ENCODE measurements at places on chromosomes 13 and 19.

DNA sequence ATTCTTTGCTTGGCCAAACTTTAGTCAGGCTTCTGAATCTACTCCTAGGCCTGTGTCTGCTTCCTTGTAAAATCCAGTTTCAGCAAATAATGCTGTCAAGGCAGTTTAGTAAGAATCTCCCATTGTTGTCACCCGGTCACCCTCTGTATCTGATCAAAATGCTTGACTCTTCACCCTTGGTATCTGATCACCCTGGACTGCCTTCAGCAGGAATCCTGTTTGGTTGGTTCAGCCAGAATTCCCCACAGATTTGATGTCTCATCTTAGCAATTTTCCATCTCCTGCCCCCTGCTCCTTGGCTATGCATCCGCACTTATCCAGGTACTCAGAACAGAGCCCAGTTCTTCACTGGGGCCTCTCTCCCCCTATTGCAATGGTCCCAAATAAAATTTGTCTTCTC, 172.4 kb upstream of the UBL3 start:
- no peak for DNase-seq

GRCh38 chr13:100068133-100068931, 20.6 kb upstream of the PCCA start:
- DNase-seq: no peak

DNA sequence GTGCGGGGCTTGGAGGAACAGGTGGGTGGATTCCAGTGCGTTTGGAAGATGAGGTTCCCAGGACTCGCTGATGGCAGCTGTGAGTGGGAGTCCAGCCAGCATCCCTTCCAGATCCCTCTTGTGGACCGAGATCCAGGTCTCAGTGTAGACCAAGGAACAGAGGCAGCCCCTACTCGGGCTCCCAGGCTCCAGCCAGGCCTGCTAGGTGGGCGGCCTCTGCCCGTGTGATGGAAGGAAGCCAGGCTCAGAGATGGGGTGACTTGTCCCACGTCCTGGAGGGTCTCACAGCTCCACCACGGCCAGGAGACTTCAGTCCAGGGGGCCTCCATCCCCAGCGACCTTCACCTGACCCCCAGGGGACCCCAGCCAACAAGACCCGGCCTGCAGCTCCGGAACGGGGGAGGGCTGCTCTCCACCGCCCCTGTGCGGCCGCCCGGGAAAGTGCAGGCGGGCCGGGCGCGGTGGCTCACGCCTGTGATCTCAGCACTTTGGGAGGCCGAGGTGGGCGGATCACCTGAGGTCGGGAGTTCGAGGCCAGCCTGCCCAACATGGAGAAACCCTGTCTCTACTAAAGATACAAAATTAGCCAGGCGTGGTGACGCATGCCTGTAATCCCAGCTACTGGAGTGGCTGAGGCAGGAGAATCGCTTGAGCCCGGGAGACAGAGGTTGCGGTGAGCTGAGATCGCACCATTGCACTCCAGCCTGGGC, 729 bp upstream of the MADCAM1 start:
- DNase-seq: no peak

DNA sequence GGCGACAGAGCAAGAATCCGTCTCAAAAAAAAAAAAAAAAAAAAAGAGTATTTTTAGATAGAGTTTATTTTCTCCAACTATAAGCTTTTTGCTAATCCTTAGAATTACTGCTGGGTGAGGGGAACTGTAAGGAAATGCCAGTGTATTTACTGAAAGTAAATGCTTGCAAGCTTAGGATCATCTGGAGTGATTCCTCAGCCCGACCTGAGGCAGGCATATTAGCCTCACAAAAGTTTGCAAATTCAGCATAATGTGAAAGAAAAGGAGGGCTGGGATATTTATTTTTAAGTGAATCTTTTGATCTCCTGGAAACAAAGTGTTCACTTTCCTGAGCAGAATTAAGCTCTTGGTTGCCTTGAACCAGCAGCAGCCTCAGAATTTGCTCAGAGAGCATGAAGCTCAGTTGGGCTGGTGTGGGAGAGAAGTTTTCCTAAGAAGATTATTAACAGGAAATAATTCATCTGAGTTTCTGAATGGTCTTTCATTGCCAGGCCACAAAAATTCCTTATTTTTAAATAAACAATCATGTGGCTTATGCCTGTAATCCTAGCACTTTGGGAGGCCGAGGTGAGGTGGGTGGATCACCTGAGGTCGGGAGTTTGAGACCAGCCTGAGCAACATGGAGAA, 24.7 kb upstream of the SPATA13 start:
- no peak for DNase-seq

GRCh38 chr13:51827254-51827653, 17.7 kb downstream of the TMEM272 start:
- DNase-seq: no peak

GRCh38 chr19:35330475-35330874, 1.5 kb downstream of the CD22 start:
- no peak for DNase-seq

- DNase-seq: no peak
Measured at GRCh38 chr13:114027826-114028225, 54.0 kb upstream of the C13orf46 start.

- DNase-seq: no peak
Measured at GRCh38 chr19:10762656-10763055, 44.8 kb downstream of the DNM2 start.

GRCh38 chr19:751501-752341, 809 bp downstream of the MISP start:
- no peak for DNase-seq

DNA sequence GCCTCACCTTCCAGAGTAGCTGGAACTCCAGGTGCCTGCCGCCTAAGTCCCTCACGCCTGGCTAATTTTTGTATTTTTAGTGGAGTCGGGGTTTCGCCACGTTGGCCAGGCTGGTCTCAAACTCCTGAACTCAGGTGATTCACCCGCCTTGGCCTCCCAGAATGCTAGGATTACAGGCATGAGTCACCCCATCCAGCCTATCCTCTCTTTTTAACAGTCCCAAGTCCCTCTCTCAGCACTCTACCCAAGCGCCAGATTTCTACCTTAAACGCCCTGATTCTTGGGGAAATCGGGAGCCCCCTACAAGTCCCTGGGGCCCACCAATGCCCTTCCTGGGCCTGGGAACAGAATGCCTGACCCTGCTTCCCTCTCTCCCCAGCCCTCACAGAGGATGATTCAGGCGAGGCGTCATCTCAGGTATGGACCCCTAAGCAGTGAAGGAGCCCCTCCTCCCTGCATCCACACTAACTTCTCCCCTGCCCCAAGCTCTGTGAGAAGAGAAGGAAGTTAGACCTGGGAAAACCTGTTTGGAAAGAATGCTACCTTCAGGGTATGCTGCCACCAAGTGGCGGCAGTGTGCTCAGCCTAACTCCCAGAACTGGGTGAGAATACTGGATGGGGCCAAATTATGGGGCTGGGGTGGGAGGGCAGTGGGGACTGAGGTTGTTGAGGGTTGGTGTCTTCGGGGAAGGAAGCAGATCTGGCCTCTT, 20.8 kb upstream of the EBI3 start:
- no peak for DNase-seq

- no peak for DNase-seq
Measured at GRCh38 chr19:15225760-15226159, 6.5 kb downstream of the EPHX3 start.

- DNase-seq: no peak
Measured at GRCh38 chr19:3367628-3368440, 1.5 kb downstream of the NFIC start.

DNA sequence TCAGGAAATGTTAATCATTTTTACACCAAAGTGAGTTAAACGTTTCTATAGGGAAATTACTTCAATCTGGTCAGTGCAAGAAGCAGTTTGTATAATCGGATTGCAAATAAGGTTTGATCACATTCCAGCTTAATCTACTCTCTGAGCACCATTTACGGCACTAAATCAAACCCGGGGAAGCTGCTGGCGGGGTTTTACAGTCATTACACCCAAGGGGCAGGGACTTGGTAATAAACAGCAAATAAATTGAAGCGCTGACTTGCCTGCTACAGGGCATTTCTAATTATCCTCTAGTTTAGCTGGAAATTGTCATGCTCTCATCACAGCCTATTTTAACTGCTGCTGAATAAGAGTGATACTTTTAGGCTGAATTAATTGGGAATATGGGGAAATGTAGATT, 152.1 kb upstream of the SOX21 start:
- no peak for DNase-seq

- no peak for DNase-seq
Measured at GRCh38 chr19:45911291-45911690, 3.3 kb downstream of the NANOS2 start.

- DNase-seq: no peak
Measured at GRCh38 chr13:75305059-75305458, 176.9 kb downstream of the TBC1D4 start.

DNA sequence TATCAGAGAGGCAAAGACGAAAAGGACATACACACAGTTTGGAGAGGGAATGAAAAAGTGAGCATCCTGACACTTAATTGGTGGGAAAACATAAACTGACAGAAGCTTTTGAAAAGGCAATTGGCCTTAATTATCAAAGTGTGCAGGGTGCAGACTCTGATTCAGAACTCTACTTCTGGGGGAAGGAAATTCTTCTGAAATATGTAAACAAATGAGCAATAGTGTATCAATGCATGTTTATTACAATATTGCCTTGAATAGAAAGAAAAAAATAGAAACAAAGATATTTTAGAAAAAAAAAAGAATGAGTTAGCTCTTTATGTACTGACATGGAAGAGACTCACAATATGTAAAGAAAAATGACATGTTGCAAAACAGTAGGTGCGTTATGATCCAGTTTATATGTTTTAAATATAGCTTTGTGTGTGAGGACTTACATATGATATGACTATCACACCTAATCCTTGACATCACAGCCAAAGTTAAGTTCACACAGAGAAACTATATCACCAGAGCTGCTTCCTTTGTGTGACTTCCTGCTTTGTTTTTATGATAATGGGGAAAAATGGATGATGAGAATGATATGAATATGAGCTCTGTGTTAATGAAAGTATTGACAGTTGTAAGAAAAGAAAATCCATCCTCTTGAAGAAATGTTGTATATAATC, 182.4 kb downstream of the KCTD12 start:
- DNase-seq: no peak

DNA sequence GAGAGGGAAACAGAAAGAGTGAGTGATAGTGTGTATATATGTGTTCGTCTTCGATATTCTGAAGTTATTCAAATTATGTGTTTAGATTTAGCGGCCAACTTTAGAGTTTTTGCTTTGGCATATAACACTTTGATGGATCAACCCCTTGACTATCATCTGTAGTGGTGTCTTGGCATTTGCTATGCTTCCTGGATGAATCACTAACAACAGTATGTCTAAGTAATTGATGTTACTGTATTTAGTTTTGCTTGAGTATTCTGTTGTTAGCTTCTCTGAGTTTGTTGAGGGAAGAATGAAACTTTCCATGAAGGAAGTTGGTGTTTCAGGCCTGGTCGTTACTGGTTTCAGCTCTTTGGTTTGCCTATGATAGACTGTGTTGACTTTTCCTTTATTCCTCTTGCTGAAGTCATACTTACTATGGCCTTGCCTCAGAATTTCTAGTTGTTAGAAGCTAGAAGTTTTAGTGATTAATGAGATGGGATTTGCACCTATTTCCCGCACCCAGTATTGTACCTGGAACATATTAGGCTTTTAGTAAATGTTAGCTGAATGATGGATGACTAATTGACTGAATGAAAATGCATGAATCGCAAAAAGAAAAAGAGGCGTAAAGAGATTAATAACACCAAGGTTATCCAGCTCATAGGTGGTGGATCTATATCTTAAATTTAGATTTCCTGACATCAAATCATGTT, 20.7 kb downstream of the NDFIP2 start:
- DNase-seq: no peak

DNA sequence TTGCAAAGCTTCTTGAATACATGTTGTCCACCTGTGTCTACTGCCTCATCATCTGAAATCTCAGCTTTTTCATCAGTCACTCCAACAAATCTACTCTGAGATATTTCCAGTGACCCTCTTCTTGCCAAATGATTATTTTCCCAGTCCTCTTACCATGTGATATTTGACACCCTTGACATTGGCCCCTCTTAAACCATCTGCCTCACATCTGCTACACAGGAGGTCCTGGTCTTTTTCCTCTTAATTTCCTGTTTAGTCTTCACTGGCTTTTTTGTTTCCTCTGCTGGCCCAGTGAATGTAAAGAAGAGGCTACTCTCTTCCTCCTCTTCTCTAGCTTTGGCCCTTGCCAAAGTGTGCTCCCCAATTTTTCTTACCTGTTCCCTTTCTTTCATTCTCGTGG, 218.7 kb downstream of the DNAJC15 start:
- no peak for DNase-seq

DNA sequence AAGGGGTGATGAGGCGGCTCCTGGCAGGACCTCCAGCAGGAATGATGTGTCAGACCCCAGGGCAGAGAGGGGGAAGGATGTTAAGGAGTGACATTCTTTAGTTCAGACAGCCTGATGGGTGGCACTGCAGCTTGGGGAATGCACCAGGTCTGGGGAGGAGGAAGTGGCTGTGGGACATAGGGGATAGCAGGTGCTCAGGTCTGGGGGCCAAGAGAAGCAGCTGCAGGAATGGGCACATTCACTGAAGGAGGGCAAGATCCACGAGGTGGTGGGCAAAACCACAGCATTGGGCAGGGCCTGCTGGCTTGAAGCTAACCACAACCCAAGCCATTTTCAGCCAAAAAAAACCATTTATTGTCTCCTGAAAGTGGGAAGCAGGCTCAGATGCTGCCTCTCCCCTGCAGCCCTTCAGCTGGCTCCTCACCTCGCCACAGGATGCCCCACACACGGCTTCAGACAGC, 26.5 kb downstream of the COMP start:
- DNase-seq: no peak

GRCh38 chr19:19109601-19110000, 28.7 kb downstream of the TMEM161A start:
- no peak for DNase-seq

DNA sequence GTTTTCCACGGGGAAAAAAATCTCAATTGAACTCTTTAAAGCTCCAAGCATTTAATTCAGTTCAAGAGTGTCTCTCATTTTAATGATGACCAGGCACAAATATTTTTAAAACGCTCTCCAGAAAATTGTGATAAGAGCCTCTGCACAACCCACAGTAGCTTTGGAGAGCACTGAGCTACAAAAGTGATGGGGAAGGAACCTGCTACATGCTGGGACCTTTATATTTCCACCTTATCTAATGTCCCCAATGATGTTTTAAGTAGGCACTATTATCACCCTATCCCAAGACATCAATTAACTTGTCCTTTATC, 14.1 kb upstream of the CEACAM6 start:
- no peak for DNase-seq

DNA sequence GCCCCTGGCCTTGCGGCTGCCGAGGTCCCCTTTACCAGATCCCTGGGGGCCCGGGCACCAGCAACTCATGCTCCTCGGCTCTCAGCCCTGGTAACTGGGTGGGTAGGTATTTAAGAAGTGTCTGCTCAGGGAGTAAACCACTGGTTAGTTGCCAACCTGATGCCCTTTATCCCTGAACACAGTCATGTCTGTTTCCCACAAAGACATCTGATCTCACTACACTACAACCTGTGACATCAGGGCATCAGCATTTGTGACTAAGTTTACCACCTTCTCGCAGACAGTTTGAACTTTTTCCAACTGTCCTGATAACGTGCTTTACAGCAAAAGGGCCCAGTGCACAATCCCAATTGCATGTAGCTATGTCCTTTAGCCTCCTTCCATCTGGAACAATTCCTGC, 22.0 kb downstream of the GGACT start:
- no peak for DNase-seq

Data from fibroblast of skin of left biceps (primary cell).